ENCODE measurements at places on chromosomes 13 and 19.

DNA sequence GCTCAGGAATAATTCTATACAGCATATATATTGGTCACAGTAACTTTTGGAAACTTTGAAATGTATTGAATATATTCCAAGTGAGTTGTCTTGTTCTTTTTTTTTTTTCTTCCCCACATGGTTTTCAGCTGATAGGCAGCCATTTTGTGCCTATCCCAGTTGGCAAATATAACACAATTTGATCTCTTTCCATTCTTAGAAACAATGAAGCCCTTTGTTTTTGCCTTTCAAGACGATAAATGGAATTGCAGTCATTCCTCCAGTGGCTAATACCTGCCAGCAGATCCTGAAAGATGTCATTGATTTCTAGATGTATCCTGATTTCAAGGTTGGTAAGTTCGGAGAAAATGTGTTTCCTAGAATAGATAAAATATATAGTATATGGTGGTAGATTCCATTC is 951.1 kb upstream of the SLC10A2 start:
- no peak for DNase-seq

DNA sequence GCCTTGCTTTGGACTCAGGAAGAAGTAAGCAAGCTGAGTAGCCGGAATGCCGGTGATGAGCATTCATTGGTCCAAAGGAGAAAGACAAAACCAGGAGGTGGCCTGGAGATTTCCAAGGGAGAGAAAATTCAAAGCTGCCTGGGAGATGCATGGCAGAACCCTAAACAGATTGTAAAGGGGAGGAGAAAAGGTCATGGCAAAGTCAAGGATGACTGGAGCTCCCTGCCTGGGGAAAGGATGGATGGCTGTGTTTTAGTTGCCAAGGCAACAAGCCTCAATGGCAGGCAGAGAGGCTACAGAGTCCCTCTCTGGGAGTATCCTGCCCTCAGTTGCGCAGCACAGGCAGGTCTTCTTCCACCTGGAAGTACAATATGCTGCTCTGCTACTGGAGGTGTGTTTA is 134.0 kb downstream of the ENOX1 start:
- no peak for DNase-seq

DNA sequence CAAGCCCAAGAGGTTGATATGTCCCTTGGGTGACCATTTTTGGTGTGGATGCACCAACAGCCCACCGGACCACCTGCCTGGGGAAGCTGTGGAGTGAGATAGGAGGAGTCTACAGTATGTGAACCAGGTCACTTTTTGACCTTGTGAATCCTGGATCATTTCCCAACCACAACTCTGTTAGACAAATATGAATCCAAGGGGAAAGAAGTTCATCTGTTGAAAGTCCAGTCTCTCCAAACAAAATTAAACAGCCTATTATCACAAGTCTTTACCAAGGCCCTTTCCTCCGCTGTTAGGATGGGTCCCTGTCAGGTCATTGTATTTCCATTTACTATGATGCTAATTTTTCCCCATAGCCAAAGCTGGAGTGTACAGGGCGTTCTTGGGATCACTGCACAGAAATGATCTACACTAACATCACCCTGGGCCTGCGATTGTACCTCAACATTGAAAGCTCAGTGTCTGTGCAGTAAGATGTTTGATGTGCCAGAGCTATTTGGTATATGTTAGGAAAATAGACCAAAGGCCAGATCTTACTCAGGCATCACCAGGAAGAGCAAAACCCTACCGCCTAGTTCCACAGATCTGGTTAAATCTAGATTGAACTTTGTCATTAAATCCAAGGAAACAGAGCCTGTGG is 117.1 kb downstream of the STARD13 start:
- DNase-seq: no peak

- no peak for DNase-seq
These were observed 38.8 kb downstream of the ARHGEF7 start for GRCh38 chr13:111153977-111154332.

- DNase-seq: no peak
These were observed 301.4 kb downstream of the GPC5 start for GRCh38 chr13:91699863-91700262.

GRCh38 chr19:45450012-45450333 is 17.8 kb upstream of the FOSB start:
- DNase-seq: no peak

GRCh38 chr19:13150187-13150930 is at the start of the genes IER2 and STX10:
Gene IER2, plus strand, starts transcription at chr19:13150411. Its CDS starts 2,776 bp downstream, at chr19:13153187.
Gene STX10, minus strand, starts transcription at chr19:13150375. Its CDS starts 202 bp downstream, at chr19:13150173.
- peak; percentile 94 for DNase-seq

GRCh38 chr19:10730932-10731331 is 13.1 kb downstream of the DNM2 start:
- DNase-seq: no peak

GRCh38 chr13:44068169-44068568 is 188.5 kb downstream of the LACC1 start:
- no peak for DNase-seq

- no peak for DNase-seq
These were observed 57.4 kb downstream of the ATP11A start for GRCh38 chr13:112747256-112747655.

DNA sequence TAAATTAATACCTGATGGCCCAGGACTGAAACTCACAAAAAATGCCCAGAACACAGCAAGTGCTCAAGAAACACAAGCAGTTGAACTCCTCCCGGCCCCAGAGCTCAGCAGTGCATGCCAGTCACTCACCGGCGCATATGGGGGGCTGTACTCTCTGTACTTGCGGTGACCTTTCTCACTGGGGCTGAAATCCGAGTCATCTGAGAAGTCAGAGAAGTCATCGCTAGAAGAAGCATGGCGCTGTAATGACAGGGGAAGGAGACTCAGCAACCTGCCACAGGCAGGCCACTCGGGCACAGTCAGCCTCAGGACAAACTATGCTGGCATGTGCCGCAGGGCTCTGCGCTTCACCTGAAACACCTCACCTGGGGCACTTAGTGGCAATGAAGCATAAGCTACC is 19.7 kb downstream of the ZC3H4 start:
- DNase-seq: peak; percentile 67

DNA sequence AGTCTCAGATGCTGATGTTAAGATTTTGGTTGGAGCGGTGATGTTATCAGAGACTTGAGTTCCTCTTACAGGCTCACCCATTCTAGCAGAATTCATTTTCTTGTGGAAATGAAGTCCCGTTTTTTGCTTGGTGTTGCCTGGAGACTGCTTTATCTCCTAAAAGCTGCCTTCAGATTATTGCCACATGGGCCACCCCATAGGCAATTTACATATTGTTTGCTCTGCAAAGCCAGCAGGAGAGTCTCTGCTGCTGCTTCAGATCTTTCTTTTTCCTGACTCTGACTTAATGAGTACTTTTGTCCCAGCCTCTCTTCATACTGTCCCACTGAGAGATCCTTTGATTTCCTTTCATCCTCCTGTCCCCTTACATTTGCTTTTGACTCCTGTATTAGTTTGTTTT is 114.6 kb downstream of the TDRD3 start:
- DNase-seq: no peak

All from activated T-cell treated with anti-CD3 and anti-CD28 coated beads, Interleukin-2, amount 50 U/mL, for 48 hours (primary cell).